Activated CD8-positive, alpha-beta T cell treated with anti-CD3 and anti-CD28 coated beads, Interleukin-2, amount 10 ng/mL, durations not matched to agents 7 days and 5 days (primary cell): ENCODE measurements at places on chromosomes 4 and X. TPM values are rescaled to one million over a fixed set of nuclear protein-coding genes. Genes with fewer than 3 reads are reported as not detected.
A peak's percentile ranks its signal among the peaks of the same experiment; 100 is the strongest.

Gene FGFR3
- 0.34 TPM for total RNA-seq

DNA sequence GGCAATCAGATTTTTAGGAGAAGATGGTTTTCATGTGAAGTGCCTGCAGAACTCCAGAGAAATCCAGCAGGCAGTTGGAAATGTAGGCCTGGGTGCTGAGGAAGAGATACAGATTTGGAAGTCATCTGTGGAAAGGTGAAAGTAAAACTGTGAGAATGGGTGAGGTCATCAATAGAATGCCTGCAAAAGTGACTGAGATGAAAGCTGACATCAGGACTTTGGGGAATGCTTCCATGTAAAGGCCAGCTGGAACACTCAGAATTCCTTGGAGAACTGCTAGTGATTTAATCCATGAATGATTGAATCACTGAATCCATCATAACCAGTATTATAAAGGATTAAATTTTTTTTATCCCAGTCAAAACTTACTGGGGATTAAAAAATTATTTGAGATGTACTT is 124.5 kb upstream of the GIMD1 start:
- no peak for DNase-seq

GRCh38 chrX:153782313-153782712 is 1.5 kb downstream of the SRPK3 start:
- no peak for DNase-seq

Gene HTRA3
- total RNA-seq: not detected

- peak; percentile 60 for DNase-seq
These were observed 27.2 kb downstream of the BST1 start for GRCh38 chr4:15729910-15730533.

DNA sequence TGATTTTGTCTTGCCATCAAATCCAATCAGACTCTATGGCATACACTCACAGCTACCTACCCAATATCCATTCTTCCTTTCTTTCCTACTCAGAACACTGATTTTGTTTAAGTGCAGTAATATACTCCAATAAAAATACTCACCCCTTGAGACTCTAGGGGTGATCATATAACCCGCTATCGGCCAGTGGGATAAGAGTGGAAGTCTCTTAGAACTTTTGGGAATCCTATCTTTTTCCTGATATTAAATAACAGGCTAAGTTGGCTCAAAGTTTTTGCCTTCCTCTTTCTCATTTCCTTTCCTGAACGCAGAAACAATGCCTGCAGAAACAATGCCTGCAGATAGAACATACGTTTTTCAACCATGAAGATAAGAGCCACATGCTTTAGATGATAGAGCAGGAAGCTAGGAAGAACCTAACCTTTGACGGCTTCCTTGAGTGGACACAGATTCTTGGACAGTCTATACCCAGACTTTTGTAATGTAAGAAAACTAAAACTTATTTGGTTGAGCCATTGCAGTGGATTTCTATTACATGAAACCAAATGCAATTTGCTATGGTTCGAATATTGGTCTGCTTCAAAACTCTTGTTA is 373.8 kb downstream of the STIM2 start:
- DNase-seq: no peak

GRCh38 chr4:136810626-136811025 is 721.7 kb downstream of the PCDH18 start:
- DNase-seq: no peak

- no peak for DNase-seq
These were observed 5.1 kb downstream of the BGN start for GRCh38 chrX:153499876-153500275.

GRCh38 chrX:54063361-54063760 is 19.1 kb upstream of the PHF8 start:
- DNase-seq: no peak

DNA sequence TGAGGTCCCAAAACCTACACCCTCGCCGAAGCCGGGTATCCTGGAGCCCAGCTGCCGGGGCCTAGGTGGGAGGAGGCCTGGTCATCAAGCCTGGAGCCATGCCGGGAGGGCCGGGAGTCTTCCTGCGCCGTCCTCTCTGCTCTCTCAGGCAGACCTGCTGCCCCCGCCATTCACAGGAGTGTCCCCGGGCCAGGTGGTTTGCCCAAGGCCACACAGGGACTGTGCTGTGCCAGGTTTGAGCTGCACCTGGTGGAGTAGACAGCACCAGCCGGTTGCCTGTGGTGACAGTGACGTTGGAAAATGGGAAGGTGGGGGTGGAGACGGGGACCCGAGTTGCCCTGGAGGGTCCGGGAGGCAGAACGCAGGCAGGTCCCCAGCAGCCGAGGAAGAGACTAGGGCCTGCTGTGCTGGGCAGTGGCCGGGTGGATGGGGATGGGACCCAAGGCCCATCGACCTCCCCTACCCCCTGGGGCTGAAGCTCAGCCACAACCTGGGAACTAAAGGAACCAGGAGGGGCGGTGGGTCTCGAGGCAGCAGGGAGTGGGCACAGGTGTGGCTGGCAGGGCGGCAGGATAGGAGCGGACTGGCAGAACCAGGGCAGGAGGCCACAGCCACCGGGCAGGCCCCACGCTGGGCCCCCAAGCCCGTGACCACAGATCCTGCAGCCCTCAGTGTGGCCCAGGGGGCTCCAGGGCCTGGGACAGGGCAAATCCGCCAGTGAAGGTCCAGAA is 9.5 kb downstream of the DOK7 start:
- no peak for DNase-seq

GRCh38 chr4:152327606-152328453 is 208.1 kb downstream of the FBXW7 start:
- no peak for DNase-seq

Gene FDCSP
- not detected for total RNA-seq

DNA sequence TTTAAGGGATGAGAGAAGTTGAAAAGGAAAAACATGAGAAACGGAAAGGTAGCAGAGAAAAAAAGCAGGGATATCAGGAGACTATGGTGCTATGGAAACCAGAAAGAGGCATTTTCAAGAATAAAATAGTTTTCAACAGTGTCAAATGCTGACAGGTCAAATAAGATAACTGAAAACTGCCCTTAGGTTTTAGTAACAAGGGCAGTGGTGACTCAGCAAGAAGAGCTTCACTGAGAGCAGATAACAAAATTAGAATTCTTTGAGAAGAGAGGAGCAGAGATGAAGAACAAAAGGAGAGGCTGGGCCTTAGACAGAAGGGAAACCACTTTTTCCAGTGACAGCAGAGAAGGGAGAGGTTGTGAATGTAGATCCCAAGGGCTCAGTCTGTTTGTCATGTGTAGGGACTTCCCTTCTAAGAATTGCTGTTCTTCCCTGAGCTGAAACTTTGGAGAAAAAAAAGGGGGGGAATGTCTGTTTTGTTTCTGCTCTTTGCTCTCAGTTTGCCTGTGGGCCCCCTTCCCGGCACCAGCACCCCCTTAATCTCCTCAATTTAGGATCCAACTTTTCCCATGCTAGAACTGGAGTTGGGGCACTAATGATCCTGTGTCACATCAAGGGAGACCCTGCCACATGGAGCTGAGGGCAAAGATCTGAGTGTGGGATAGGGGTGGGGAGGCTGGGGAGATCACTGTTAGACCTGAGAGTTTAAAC is 26.8 kb upstream of the MAGEA10 start:
- DNase-seq: no peak

Gene AFF2
- total RNA-seq: 0.40 TPM

Gene UCP1
- total RNA-seq: not detected

Gene PNMA6E
- total RNA-seq: not detected

Gene TRAM1L1
- total RNA-seq: not detected

Gene PDLIM3
- total RNA-seq: not detected

Gene P2RY8
- total RNA-seq: 65.5 TPM

Gene ARHGEF6
- total RNA-seq: 99.0 TPM

GRCh38 chr4:100177126-100177525 is 13.1 kb downstream of the DDIT4L start:
- DNase-seq: no peak

- DNase-seq: no peak
These were observed 32.2 kb downstream of the CFAP299 start for GRCh38 chr4:80367737-80368136.

GRCh38 chr4:182201871-182202270 is 41.3 kb upstream of the TENM3 start:
- DNase-seq: no peak

Gene MAP7D3
- total RNA-seq: 12.2 TPM

DNA sequence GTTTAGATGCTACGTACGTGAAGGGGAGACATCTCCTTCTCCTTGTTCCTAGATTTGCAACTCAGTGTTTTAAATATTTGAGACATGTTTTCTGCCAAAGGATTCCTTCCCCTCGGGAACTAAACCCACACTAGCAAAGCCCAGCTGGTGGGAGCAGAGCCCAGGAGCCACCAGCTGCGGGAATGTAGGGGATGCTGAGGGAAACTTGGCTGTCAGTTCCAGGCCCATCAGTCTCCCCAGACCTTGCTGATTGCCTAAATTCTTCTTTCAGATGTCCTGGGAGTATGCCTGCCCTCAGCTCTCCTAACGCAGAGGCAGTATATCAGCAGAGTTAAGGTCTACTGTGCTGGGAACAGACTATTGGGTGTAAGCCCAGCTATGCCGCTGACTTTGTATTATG is 630.0 kb upstream of the TENM3 start:
- DNase-seq: no peak

Gene ZNF732
- total RNA-seq: not detected

DNA sequence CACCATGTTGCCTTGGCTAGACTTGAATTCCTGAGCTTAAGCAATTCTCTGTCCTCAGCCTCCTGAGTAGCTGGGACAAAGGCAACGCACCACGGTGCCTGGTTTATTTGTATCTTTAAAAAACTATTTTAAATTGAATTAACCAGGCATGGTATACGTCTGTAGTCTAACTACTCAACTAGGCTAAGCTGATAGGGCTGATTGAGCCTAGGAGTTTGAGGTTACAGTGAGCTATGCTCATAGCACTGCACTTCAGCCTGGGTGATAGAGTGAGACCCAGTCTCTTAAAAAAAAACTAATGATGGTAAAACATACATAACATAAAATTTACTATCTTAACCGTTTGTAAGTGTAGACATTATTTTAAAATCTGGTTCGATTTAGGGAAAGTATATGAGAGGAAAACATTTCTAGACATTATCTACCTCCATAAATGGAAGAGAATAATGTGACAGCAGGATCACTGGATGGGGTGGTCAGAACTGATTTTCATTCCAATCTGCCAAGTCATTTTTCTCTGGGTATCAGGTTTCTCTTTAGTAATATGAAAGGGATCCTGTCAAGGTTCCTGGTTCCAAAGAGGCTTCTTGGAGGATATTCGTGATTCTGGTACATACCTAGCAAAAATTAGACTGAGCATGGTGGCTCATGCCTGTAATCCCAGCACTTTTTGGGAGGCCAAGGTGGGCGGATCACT is 8.7 kb upstream of the ITGB1BP2 start:
- DNase-seq: no peak

DNA sequence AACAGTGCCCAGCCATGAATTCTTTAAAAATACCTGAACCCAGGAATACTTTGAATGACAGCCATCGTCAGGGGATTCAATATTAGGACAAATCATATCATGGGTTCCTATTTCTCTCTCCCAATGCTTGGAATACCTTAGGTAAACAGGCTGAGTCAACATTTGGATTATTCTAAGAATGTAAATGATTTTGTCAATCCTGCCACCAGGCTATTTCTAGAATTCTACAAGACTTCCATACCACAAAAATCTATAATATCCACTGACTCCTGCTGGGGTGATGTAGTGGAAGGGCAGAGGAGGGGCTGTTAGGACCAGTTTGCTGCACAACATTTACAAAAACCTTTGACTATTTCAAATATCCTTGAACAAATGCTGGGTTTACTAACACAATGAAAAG is 65.2 kb downstream of the IGFBP7 start:
- no peak for DNase-seq

Gene GLRB
- total RNA-seq: not detected

Gene CC2D2A
- not detected for total RNA-seq

DNA sequence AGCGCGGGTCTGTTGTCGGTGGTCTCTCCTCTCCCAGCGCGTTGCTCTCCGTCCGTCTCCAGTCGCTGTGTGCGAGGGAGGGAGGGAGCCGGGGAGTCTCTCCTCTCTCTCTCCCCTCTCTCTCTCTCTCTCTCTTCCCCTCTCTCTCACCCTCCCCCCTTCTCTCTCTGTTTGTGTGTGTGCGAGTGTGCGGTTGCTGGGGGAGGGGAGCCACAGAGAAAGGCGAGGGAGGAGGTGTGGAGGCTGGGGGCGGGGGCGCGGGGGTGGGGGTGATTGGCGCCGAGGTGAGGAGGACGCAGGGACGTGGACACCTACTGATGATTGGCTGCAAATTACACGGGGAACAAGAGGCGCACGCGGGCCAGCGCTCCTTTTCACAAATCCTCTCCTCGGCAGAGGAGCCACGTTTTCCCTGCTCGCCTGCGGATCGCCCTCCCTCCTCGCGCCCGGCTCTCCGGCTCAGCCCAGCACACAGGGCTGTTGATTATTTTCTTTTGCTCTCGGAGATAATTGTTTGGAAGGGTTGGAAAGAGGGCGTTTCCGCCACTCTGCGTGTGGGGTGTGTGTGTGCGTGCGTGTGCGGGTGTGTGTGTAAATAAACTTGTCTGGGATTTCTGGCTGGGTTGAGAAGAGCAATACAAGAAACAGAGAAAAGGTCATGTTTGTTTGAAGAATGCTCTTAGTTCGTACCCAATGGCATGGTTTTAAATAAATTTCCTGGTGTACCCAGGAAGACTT is at the start of gene CXXC4:
Gene CXXC4, minus strand, starts transcription at position 73 of the 738 bp plus-strand sequence. CDS start 3,092 bp downstream, outside the sequence.
- no peak for DNase-seq

Gene SYP
- total RNA-seq: 2.6 TPM

- DNase-seq: no peak
These were observed 42.4 kb downstream of the NAT8L start for GRCh38 chr4:2101346-2102044.

Gene HEPH
- not detected for total RNA-seq

Gene BEX1
- not detected for total RNA-seq

Gene NHS
- 0.81 TPM for total RNA-seq

Gene IL2
- 0.60 TPM for total RNA-seq

Gene PRDM8
- 4.2 TPM for total RNA-seq

- no peak for DNase-seq
These were observed 88.2 kb upstream of the STS start for GRCh38 chrX:7059214-7059838.

Gene SLC25A43
- 7.8 TPM for total RNA-seq

Gene HSFX1
- total RNA-seq: 0.78 TPM

GRCh38 chr4:173044340-173044739 is 124.3 kb upstream of the GALNT7 start:
- no peak for DNase-seq

- no peak for DNase-seq
These were observed 78.7 kb upstream of the SLC7A11 start for GRCh38 chr4:138320831-138321230.

- no peak for DNase-seq
These were observed 21.1 kb downstream of the CPLX1 start for GRCh38 chr4:804804-805203.

- no peak for DNase-seq
These were observed 124.1 kb upstream of the SLIT2 start for GRCh38 chr4:20127626-20128025.

Gene EPGN
- total RNA-seq: not detected

Gene AMBN
- total RNA-seq: not detected

Gene BCLAF3
- 5.1 TPM for total RNA-seq

GRCh38 chr4:33715841-33716395 is 2528.4 kb downstream of the ARAP2 start:
- no peak for DNase-seq

- peak; percentile 35 for DNase-seq
These were observed 116.7 kb downstream of the UBE2K start for GRCh38 chr4:39814403-39815185.

GRCh38 chr4:37948542-37948941 is 11.7 kb upstream of the PTTG2 start:
- no peak for DNase-seq

GRCh38 chr4:70197842-70198241 is 2.3 kb downstream of the ODAM start:
- no peak for DNase-seq

Gene LPAR4
- total RNA-seq: not detected

Gene VCX3A
- total RNA-seq: not detected

- no peak for DNase-seq
These were observed 9.6 kb downstream of the NBDY start for GRCh38 chrX:56738670-56739069.
